Endothelial cell of umbilical vein (primary cell): ENCODE measurements at places on chromosomes 6 and 20. TPM values are rescaled to one million over a fixed set of nuclear protein-coding genes. Genes with fewer than 3 reads are reported as not detected.

The CFAP61 gene
- not detected in 2 replicates for total RNA-seq

The SOX18 gene
- 175 and 211 TPM in 2 replicates for total RNA-seq

The SAMD3 gene
- total RNA-seq: not detected in 2 replicates

The TMEM200A gene
- total RNA-seq: 0.74 and 0.75 TPM in 2 replicates

The KHDC1L gene
- total RNA-seq: not detected in 2 replicates

The FAM184A gene
- 0.84 and 0.95 TPM in 2 replicates for total RNA-seq

The PXDC1 gene
- total RNA-seq: 119 and 121 TPM in 2 replicates

The IP6K3 gene
- not detected in 2 replicates for total RNA-seq

The YWHAB gene
- 255 and 256 TPM in 2 replicates for total RNA-seq

The NUS1 gene
- 33.4 and 34.3 TPM in 2 replicates for total RNA-seq

The RRP36 gene
- total RNA-seq: 103 TPM in 2 replicates

DNA sequence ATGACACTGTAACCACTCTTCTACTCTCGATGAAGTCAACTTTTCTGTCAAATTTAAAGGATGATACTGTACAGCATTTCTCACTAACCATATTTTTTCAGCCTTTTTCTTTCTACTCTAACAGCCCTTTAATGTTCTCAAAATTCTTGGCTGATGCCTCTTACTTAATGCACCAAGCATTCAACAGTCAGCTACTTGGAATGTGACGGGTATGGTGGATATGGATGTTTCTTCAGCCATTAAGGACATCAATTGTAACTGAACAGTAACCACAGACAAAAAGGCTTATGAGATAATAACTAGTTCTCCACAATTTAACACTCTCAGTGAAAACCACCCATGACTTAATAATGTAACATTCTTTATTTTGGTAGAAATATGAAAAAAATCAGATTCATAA is 467.2 kb upstream of the ZNF337 start:
- no peak overlapping the region for H3K4me3 ChIP-seq
- H3K27ac ChIP-seq: no peak overlapping the region
- no peaks in the 10 kb centered on the region for H3K27me3 ChIP-seq
- peak; percentile 1 for DNase-seq
- H3K4me1 ChIP-seq: no peaks in the 10 kb centered on the region

GRCh38 chr6:842141-842540 is 149.2 kb upstream of the EXOC2 start:
- no peak overlapping the region for H3K4me3 ChIP-seq
- H3K27ac ChIP-seq: no peak overlapping the region
- no peaks in the 10 kb centered on the region for H3K27me3 ChIP-seq
- no peak for DNase-seq

GRCh38 chr6:80548532-80548931 is 442.1 kb downstream of the BCKDHB start:
- H3K4me1 ChIP-seq: no peaks in the 10 kb centered on the region
- H3K27me3 ChIP-seq: no peaks in the 10 kb centered on the region
- no peak for DNase-seq
- H3K36me3 ChIP-seq: no peaks in the 10 kb centered on the region
- H3K27ac ChIP-seq: no peak overlapping the region
- H3K4me3 ChIP-seq: no peak overlapping the region

DNA sequence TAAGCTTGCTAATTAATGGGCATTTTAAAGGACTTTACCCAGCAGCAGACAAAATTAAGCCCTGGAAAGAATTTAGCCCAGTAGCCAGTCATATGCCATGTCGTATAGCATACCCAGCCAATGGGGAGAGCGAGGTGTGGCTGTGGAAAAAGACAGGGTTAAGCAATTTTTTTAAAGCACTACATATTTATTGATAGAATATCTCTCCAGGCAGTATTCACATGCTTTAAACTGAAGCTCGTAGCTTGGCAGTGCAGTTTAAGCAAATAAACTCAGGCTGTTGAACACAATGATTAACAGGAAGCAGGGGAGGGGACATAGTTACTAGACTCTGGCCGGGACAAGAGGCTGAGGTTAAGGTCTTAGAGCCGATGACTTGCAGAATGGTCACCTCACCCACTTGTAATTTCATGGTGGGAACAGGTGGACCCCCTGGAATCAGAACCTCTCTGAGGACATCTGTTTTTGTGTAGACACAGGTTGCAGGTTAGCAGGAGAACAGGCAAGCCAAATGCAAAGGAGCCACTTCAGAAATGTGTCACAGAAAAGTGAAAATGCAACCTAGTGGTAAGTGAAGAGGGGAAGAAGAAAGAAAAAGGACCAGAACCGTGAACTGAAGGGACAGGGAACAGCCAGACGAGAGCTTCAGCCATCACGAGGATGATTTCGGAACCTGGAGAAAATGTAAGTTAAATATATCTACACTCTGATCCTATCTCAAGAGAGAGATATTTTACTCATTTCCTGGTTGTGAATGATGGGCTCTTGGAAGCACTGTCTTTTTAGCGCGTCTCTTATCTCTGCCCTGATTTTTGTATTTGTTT is 7.2 kb downstream of the GCNT2 start:
- peaks cover 29% of the 10 kb centered on the region for H3K4me1 ChIP-seq
- H3K36me3 ChIP-seq: no peaks in the 10 kb centered on the region
- peak overlapping the region; percentile 93 for H3K27ac ChIP-seq
- H3K4me3 ChIP-seq: peak overlapping the region; percentile 61
- peak; percentile 85 for DNase-seq

DNA sequence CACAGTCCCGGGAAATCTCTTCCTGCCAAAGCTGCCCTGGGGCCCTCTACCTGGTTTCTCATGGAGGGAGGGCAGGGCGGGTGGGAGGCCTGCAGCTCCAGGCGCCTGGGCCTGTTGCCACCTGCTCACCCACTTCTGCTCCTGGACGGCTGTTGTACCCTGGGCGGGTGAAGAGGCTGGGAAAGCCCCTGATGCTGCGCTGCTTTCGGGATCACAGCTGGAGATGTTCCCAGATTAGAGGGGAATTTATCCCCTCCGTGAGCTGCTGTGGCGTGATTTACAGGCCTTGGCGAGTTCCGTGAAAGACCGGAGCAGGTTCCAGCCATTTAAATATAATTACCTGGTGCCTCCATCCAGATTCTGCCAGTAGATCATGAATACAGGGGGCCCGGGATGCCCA is 12.3 kb upstream of the VSTM2L start:
- no peaks in the 10 kb centered on the region for H3K4me1 ChIP-seq
- H3K36me3 ChIP-seq: no peaks in the 10 kb centered on the region
- H3K4me3 ChIP-seq: no peak overlapping the region
- H3K27ac ChIP-seq: no peak overlapping the region

DNA sequence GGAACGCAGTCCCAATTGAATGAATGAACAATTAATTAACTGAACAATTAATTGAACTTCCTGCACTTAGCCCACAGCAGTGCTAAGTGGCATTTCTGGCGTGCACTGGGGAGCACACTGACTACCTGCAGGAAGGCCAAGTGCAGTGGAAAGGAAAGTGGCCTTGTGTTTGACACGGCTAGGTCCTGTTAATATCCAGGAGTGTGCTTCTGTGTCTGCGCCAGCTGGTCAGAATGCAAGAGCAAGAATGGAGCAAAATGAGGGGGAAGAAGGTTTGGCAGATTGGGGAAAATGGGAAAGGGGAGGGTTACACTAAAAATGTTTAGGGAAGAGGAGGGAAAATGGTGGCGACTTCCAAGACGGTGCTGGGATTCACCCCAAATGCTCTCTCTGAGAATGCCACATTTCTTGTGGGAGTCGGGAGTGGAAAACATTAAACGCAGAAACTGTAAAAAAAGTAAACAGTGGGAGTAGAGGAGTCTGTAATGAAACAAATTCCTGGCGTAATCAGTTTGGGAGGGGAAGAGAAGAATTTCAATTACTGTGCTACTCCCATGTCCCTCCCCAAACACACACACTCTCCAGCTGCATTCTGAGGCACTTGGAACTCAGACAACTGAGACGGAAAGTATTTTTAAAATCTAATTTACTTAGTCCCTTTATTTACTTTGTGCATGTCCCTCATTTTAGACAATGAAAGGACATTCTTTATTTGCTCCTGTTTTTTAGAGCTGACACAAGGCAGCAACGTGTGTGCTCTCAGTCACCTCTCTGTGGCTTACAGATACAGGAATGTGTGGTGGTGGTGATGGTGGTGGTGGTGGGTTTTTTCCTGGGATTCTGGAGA is 64.1 kb downstream of the CLIC5 start:
- H3K27me3 ChIP-seq: no peaks in the 10 kb centered on the region
- DNase-seq: no peak
- H3K4me3 ChIP-seq: no peak overlapping the region
- H3K36me3 ChIP-seq: no peaks in the 10 kb centered on the region
- H3K4me1 ChIP-seq: no peaks in the 10 kb centered on the region

DNA sequence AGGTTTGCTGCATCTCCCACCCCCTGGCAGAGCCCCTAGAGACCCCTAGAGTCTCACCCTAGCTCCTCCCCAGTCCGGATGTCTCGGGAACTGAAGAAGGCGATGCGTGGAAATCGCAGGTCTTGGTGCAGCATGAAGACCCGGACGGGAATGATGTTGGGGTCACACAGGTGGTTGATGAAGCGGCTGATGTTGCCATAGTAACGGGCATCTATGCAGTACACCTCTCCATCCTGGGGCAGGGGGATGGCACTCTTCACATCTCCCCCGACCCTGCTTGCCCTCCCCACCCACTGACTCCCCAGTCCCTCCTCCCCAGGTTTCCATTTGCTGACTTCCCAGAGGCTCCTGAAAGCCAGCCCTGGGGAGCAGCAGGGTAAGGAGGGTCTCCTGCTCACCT is 1.8 kb upstream of the SLC44A4 start:
- H3K4me1 ChIP-seq: peaks cover 6% of the 10 kb centered on the region
- DNase-seq: no peak
- no peak overlapping the region for H3K27ac ChIP-seq
- H3K4me3 ChIP-seq: no peak overlapping the region

- no peak overlapping the region for H3K4me3 ChIP-seq
- H3K4me1 ChIP-seq: no peaks in the 10 kb centered on the region
- no peak overlapping the region for H3K27ac ChIP-seq
- no peaks in the 10 kb centered on the region for H3K27me3 ChIP-seq
- no peaks in the 10 kb centered on the region for H3K36me3 ChIP-seq
Measured at GRCh38 chr20:42740226-42740870, 449.4 kb downstream of the PTPRT start.

- no peaks in the 10 kb centered on the region for H3K36me3 ChIP-seq
- H3K4me3 ChIP-seq: no peak overlapping the region
- DNase-seq: no peak
- no peaks in the 10 kb centered on the region for H3K27me3 ChIP-seq
- no peak overlapping the region for H3K27ac ChIP-seq
Measured at GRCh38 chr20:48209102-48209501, 423.8 kb upstream of the SULF2 start.

GRCh38 chr6:129346964-129347363 is 363.0 kb downstream of the ARHGAP18 start:
- no peak for DNase-seq
- H3K36me3 ChIP-seq: no peaks in the 10 kb centered on the region
- no peak overlapping the region for H3K27ac ChIP-seq
- no peak overlapping the region for H3K4me3 ChIP-seq
- no peaks in the 10 kb centered on the region for H3K27me3 ChIP-seq
- peaks cover 19% of the 10 kb centered on the region for H3K4me1 ChIP-seq

DNA sequence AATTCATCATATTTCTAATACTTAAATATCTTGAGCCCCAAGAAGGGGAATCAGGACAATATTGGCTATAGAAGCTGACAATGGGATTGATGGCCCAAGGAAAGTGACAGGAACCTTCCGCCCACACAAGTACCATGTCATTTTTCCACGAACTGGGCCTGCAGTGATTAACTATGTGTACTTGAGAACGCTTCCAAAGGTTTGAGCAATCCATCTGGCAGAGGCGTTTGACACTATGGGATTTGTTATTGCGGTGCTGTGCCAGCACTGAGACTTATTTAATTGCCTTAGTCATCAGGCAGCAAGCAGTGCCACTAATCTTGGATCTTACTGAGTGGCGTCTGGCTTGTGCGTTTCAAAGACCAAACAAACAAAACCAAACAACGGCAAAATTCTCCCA is 135.6 kb upstream of the UST start:
- H3K27me3 ChIP-seq: no peaks in the 10 kb centered on the region
- no peak overlapping the region for H3K27ac ChIP-seq
- no peak for DNase-seq
- H3K4me3 ChIP-seq: no peak overlapping the region
- no peaks in the 10 kb centered on the region for H3K4me1 ChIP-seq

GRCh38 chr6:91433660-91434534 is 847.0 kb upstream of the MAP3K7 start:
- DNase-seq: peak; percentile 78
- H3K27me3 ChIP-seq: no peaks in the 10 kb centered on the region

GRCh38 chr6:142543606-142544005 is 241.8 kb downstream of the ADGRG6 start:
- H3K27me3 ChIP-seq: peaks cover 2% of the 10 kb centered on the region
- no peak overlapping the region for H3K27ac ChIP-seq
- no peak for DNase-seq

- H3K27me3 ChIP-seq: no peaks in the 10 kb centered on the region
- no peak overlapping the region for H3K27ac ChIP-seq
- H3K4me1 ChIP-seq: no peaks in the 10 kb centered on the region
- no peak overlapping the region for H3K4me3 ChIP-seq
- no peak for DNase-seq
- no peaks in the 10 kb centered on the region for H3K36me3 ChIP-seq
Measured at GRCh38 chr6:901696-902460, 208.9 kb upstream of the EXOC2 start.

- no peak overlapping the region for H3K4me3 ChIP-seq
- no peak for DNase-seq
- H3K36me3 ChIP-seq: peaks cover 4% of the 10 kb centered on the region
Measured at GRCh38 chr6:167030222-167031072, 31.2 kb downstream of the CEP43 start.

DNA sequence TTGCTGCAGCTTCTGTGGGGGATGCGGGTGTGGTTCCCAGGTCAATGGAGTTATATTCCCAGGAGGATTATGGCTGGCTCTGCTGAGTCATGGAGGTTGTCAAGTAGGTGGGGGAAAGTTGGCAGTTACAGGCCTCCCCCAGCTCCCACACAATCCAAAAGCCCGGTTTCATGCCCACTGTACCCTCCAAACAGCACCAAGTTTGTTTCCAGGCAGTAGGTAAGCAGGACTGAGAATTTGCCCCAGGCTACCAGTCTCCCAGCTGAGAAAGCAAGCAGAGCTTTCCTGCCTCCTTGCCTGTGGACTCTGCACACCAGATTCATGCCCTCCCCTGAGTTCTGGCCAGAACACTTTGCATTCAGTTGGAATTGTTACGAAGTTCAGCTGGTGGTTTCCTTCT is 578.2 kb downstream of the MEI4 start:
- no peak overlapping the region for H3K4me3 ChIP-seq
- peaks cover 24% of the 10 kb centered on the region for H3K4me1 ChIP-seq
- no peaks in the 10 kb centered on the region for H3K27me3 ChIP-seq
- H3K27ac ChIP-seq: no peak overlapping the region
- H3K36me3 ChIP-seq: no peaks in the 10 kb centered on the region

GRCh38 chr6:105587349-105588122 is 184.7 kb upstream of the PREP start:
- no peak for DNase-seq
- H3K36me3 ChIP-seq: no peaks in the 10 kb centered on the region
- no peak overlapping the region for H3K4me3 ChIP-seq
- H3K4me1 ChIP-seq: no peaks in the 10 kb centered on the region
